Stimulated activated CD4-positive, alpha-beta T cell treated with anti-CD3 and anti-CD28 coated beads, Interleukin-1b, Interleukin-23, amount 100 ng/mL, for 1 hour (primary cell): ENCODE measurements at places on chromosomes 5 and 9.

- DNase-seq, result no peak
These were observed 25.1 kb upstream of the CDKN2AIPNL start for GRCh38 chr5:134436523-134437339.

- DNase-seq, result no peak
These were observed 1.9 kb downstream of the VLDLR start for GRCh38 chr9:2623288-2624050.

DNA sequence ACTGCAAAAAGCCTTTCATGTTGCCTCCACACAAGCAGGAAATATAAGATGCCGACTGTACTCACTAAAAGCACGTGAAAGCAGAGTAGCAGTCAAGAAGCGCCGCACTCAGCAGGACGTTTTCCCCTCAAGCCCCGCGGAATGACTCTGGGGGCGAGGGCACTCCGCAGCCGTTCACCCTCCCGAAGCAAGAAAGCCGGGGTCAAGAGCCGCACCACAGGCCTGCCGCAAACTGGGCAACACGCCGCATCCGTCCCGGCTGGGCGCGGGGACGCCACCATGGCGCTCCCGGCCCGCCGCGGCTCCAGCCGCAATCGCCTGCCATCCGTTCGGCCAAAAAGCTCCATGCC is 364 bp downstream of the RPS6 start:
- DNase-seq, result no peak

- DNase-seq, result no peak
These were observed 313.4 kb downstream of the MSX2 start for GRCh38 chr5:175037820-175038219.

DNA sequence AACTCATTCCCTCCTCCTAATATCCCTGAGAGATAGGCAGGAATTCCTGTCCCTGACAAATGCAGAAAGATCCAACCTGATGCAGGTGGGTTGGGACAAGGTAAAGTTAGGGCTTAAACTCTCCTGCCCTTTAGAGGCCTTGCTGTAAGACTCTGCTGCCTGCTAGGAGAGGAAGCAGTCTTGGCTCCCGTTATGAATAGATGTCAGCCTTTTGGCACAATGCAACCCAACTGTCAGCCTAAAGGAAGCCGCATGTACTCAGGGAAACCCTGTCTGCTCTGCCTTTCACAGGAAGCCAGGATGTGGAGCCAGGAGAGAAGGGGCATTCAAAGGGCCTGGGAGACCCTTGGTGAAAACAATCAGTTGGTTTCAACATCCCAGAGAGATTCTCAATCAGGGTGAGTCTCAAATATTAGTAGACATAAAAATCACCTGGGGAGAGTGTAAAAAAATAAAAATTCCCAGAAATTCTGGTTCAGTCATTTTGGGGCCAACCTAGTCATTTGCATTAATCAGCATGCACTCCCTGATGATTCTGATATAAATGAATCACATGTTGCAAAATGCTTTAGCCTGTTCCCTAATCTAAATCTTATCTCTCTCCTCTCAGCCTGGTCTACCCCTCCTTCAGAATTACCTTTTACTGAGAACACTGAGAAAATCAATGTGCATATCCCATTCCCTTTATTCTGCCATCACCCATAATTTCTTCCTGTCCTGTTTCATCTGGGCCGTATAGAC is 136.2 kb upstream of the TRIM32 start:
- DNase-seq, result no peak

DNA sequence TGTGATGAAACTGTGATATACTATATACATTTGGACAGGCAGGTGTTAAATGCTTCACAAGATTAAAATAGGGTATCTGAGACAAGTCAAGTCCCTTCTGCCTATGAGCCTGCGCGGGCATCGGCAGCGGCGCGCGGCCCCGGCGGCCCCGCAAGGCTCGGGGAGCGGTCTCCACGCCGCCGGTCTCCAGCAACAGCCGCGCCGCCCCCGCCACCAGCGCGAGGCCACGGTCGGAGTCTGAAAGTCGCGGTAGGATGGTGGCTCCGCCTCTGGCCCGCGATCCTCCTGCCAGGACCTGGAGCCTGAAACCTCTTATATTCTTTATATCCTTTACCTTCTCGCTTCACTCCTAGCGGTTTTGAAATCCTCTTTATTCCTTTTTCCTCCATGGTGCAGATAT is 99.4 kb downstream of the INSL6 start:
- no peak for DNase-seq
